CD4-positive, alpha-beta T cell (primary cell): ENCODE measurements at places on chromosomes 2 and 18.

DNA sequence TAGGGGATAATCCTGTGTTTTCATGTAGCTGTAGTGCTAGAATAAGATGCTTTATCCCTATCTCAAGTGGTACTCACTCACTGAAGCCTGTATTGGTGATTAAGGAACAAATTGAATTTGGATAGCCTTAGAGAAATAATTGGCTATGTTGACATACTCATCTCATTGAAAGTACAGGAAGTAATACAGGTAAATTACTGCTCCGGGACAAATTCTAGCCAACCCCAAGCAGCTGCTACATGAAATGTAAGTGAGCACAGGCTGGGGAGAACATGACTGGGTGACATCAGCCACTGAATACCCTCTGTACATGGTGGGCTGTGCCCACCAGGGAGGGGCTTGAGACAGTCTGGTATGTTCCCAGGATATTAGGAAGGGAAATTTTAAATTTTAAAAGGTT, 188.4 kb upstream of the RASGRP3 start:
- H3K36me3 ChIP-seq: no peaks in the 10 kb centered on the region
- no peak overlapping the region for H3K27ac ChIP-seq
- no peak for DNase-seq
- no peaks in the 10 kb centered on the region for H3K27me3 ChIP-seq

- H3K27me3 ChIP-seq: no peaks in the 10 kb centered on the region
- H3K4me3 ChIP-seq: no peak overlapping the region
- H3K4me1 ChIP-seq: no peaks in the 10 kb centered on the region
- no peak for DNase-seq
- no peaks in the 10 kb centered on the region for H3K36me3 ChIP-seq
- no peak overlapping the region for H3K27ac ChIP-seq
These were observed 87.9 kb upstream of the NT5C1B start for GRCh38 chr2:18677280-18677679.

DNA sequence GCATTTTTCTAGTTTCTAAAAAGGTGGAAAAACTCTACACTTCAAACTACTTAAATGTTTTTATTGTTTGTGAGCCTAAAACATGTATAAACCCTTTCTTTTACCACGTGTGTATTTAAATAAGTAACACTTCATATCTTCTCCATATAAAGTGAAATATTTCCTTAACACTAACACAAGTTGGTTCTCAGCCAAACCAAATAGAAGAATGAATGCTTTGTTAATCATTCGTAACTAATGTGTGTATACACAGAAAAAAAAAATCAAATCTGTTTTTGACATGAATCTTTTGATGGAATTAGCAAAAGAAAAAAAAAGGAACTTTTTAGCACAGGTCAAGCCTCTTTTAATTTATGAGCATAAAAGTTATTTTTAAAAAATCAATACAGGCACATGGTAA, 89.3 kb downstream of the EHBP1 start:
- H3K4me3 ChIP-seq: no peak overlapping the region
- no peak for DNase-seq
- no peaks in the 10 kb centered on the region for H3K27me3 ChIP-seq
- H3K4me1 ChIP-seq: no peaks in the 10 kb centered on the region
- no peak overlapping the region for H3K27ac ChIP-seq

- H3K27ac ChIP-seq: no peak overlapping the region
- H3K4me1 ChIP-seq: no peaks in the 10 kb centered on the region
- no peaks in the 10 kb centered on the region for H3K36me3 ChIP-seq
- H3K27me3 ChIP-seq: peaks cover 6% of the 10 kb centered on the region
- H3K4me3 ChIP-seq: no peak overlapping the region
These were observed 199.6 kb downstream of the VAPA start for GRCh38 chr18:10113121-10114022.

- H3K36me3 ChIP-seq: no peaks in the 10 kb centered on the region
- H3K4me1 ChIP-seq: peaks cover 22% of the 10 kb centered on the region
- H3K4me3 ChIP-seq: no peak overlapping the region
- H3K27me3 ChIP-seq: no peaks in the 10 kb centered on the region
- DNase-seq: no peak
These were observed 427.5 kb downstream of the PARD3B start for GRCh38 chr2:204972606-204973336.

GRCh38 chr2:165617741-165618481, 148.4 kb downstream of the CSRNP3 start:
- DNase-seq: no peak
- no peak overlapping the region for H3K4me3 ChIP-seq
- no peaks in the 10 kb centered on the region for H3K36me3 ChIP-seq
- H3K27me3 ChIP-seq: no peaks in the 10 kb centered on the region
- H3K27ac ChIP-seq: no peak overlapping the region
- no peaks in the 10 kb centered on the region for H3K4me1 ChIP-seq

DNA sequence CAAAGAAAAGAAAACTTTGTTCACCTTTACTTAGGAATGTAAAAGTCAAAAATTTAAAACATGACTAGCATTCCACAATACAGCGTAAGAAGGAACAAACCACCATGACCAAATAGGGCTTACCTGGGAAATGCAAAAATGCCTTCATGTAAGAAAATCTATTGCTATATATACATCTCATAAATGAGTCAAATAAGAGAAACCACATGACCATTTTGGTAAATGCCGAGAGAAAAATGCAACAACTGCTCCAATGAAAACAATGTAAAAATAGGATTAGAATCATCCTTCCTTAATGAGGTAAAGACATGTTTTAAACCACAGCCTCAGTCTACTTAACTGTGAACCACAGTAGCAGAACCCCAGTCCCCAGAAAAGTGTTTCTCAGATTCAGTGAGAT, 49.4 kb downstream of the TGOLN2 start:
- no peaks in the 10 kb centered on the region for H3K36me3 ChIP-seq
- no peak for DNase-seq
- H3K27ac ChIP-seq: no peak overlapping the region

DNA sequence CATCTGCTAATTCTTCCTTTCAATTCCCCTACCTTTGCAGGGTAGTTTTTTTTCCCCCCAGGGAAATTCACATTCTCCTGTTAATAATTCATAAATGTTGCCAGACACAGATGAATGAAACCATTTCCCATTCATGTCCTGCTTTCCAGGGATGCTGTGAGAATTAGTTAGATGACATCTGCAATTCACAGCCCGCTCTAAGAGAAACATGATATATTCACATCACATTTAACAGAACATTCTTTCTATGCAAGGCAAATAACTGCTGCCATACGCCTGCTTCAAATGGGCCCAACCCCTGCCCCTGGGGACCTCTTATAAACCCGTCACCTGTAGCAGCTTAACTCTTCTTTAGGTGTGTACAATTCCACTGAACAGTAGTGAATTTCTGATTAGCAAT, 110.6 kb upstream of the CTAGE1 start:
- no peak overlapping the region for H3K4me3 ChIP-seq
- no peaks in the 10 kb centered on the region for H3K36me3 ChIP-seq
- H3K27ac ChIP-seq: no peak overlapping the region
